Stimulated activated CD4-positive, alpha-beta T cell treated with anti-CD3 and anti-CD28 coated beads, Interleukin-4, amount 100 ng/mL, for 4 hours (primary cell): ENCODE measurements at places on chromosomes 3 and 15.
A peak's percentile ranks its signal among the peaks of the same experiment; 100 is the strongest.

- DNase-seq, result no peak
Measured at GRCh38 chr3:100954990-100955389, 38.2 kb downstream of the ABI3BP start.

DNA sequence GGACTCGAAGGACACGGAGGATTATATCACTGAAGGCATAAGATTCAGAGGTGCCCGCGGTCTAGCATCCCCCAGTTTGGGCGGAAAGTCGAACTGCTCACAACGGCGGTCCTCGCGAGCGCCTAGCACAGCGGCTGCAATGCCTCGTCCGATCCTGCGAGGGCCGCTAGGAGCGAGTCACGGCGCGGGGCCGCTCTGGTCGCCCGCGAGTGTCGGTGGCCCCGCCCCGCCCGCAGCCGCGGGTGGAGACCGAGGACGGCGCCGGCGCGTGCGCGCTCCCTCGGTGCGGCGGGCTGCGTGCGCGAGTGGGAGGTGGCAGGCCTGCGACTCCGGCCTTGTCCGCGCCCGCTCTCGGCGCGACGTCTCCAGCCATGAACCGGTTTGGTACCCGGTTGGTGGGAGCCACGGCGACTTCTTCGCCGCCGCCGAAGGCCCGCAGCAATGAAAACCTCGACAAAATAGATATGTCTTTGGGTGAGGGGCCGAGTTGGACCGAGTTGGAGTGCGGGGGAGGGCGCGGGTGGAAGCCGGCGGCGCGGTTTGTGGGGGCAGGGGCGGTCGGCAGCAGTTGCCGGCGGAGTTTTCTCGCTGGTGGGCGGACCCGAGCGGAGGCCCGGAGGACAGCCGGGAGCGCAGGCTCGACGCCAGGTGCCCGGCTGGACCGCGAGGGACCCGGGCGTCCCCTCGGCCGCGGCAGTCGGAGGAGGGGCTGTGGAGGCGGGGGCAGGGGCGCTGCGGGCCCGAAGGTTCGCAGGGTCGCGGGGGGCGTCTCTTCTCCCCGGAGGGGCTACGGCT lies at the start of gene FYTTD1:
Gene FYTTD1, plus strand, starts transcription at position 283 of the 795 bp plus-strand sequence. Its CDS starts 89 bp downstream, at position 372.
- DNase-seq, result peak; percentile 85

- no peak for DNase-seq
Measured at GRCh38 chr3:108223928-108224327, 1.7 kb upstream of the IFT57 start.

GRCh38 chr15:24675332-24676144 lies at the start of gene NPAP1:
Gene NPAP1, plus strand, starts transcription at chr15:24675775. Its CDS starts 93 bp downstream, at chr15:24675868.
- no peak for DNase-seq

DNA sequence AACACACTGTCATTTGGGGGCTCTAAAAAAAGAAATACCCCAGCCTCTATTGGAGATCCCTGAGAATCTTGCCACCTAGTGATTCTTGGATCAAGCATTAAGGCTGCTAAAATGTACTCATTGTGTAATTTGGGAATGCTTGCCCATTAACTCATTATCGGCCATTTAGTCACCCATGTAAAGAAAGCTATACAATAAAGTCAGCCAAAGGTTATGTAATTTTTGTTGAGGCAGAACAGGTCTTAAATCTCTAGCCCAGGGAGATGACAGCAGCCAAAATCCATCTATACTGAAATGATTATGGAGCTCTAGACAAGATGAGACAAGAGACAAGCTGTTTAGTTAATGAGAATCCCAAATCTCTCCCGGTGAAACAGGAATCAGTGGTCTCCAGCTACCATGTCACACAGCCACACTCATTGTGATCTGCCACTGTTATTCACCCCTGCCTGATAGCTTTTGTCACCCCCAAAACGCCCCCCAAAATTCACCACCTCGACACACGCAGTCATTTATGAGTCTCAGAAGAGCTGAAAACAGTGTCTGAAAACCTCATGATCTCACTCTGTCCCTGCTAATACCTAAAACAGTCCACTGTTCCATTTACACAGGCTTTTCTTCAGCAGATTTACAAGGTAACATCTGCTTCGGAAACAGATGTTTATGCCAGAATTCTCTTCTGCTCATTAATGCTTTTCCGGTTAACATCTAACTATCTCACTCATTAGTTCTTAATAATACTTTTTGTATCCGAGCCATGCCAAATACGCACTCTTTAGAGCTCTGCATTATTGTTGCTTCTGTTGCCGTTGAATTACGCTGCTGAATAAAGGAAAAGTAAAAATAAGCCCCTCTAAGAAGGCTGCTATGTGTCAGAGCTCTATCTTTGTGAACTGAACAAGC lies 138.5 kb downstream of the RORA start:
- no peak for DNase-seq

- no peak for DNase-seq
Measured at GRCh38 chr3:46129588-46130272, 78.4 kb downstream of the CCR1 start.

- DNase-seq, result no peak
Measured at GRCh38 chr3:54862526-54862925, 65.3 kb downstream of the LRTM1 start.

GRCh38 chr3:138935863-138936740 lies 10.8 kb downstream of the FOXL2 start:
- peak; percentile 75 for DNase-seq

- DNase-seq, result no peak
Measured at GRCh38 chr3:178672275-178672674, 136.0 kb downstream of the KCNMB2 start.

DNA sequence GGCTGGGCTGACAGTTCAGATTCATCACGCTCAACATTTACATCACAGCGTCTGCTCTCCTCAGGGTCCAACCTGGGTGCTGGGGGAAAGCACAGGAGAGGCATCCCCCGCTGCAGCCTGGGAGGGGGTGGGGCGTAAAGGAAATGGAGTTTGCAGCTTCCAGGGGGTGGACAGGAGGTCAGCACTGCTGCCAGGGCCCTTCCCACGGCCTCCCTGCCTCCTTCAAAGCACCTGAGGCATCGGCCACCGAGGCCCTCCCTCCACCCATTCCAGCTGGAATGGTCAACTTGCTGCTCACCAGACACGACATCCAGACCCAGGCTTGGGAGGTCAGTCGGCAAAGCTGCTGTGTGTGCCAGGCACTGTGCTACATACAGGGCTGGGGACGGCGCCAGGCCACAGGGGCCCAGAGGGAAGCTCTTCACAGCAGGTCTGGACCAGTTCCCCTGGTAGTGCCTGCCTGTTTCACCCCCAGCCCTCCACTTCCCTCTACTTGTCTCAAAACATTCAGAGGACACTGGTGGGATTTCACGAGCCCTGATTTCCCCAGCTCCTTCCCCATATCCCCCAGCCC lies 120.7 kb downstream of the ANP32A start:
- no peak for DNase-seq

DNA sequence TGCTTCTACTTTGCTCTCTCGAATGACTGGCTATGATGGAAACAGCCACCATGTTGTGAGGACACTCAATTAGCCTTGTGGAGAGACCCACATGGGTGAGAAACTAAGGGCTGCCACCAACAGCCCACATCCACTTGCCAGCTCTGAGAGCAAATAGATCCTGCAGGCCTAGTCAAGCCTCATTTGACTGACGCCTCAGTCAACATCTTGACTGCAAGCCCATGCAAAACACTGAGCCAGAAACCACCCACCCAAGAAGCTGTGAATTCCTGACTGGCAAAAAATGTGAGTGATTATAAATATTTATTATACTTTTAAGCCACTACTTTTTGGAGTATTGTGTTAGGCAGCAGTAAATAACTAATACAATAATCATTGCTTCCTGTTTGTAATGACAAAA lies 58.4 kb downstream of the NOX5 start:
- no peak for DNase-seq

DNA sequence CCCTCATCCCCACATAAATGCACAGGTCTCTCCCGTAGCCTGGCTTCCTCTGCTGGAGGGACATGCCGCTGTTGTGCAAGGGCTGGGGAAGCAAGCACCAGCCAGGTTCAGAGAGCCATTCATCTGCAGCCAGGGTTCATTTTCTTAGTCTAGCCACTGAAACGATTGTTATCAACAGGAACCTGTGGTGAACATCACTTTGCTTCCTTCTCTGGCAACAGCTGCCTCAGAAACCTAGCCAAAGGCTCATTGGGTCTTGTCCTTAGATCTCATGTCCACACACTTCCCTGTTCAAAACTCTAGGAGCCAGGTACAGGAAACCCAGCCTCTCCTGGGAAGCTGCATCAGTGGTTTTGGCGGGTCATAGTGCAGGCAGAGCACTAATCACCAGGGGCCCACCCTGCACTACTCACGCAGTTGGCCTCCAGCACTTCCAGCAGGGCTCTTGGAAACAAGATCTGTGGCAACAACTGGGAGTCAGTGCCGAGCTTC lies 47.0 kb downstream of the OXNAD1 start:
- DNase-seq, result no peak

- DNase-seq, result peak; percentile 5
Measured at GRCh38 chr3:123028233-123028828, 768 bp upstream of the SEMA5B start.

DNA sequence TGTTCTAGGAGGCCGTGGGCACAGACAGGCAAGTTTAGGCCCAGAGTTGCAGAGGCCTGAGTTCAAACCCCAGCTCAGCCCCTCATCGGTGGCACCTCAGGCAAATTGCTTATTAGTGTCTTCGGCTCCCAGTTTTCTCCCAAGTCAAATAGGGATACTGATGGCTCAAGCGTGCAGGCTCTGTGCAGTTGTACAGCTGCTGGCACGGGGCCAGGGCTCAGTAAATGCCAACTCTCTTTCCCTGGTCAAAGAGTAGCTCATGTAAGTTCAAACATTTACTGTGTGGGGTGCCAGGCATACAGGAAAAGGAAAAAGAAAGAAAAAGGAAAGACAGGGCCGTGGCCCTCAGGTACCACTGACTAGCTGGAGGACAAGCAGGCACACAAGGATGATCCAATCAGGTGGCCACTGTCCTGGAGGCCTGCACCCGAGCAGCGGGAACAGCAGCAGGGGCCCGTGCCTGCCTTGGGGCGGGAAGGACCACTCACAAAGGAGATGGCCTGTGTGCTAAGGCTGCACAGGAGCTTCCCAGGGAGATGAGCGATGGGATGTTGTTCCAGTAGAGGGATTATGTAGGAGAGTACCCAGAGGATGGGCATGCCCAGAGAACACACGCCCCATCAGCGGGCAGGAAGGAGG lies 70.8 kb downstream of the TBC1D2B start:
- no peak for DNase-seq

GRCh38 chr3:98612587-98612986 lies 19.2 kb upstream of the CPOX start:
- no peak for DNase-seq
